ENCODE measurements at places on chromosomes 2 and 18.

- peak; percentile 61 for DNase-seq
These were observed 159.4 kb downstream of the PIK3C3 start for GRCh38 chr18:42114310-42114943.

- DNase-seq: peak; percentile 54
These were observed 3.9 kb upstream of the RPL31 start for GRCh38 chr2:100998235-100998573.

DNA sequence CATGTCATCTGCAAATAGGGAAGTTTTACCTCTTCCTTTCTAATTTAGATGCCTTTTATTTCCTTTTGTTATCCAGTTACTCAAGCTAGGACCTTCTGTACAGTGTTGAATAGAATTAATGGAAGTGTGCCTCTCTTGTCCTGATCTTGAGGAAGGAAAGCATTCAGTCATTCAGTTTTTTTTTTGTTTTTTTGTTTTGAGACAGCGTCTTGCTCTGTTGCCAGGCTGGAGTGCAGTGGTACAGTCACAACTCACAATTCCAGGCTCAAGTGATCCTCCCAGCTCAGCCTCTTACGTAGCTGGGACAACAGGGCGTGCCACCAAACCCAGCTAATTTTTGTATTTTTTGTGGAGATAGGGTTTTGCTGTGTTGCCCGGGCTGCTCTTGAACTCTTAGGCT lies 203.9 kb upstream of the ALPP start:
- DNase-seq: no peak

DNA sequence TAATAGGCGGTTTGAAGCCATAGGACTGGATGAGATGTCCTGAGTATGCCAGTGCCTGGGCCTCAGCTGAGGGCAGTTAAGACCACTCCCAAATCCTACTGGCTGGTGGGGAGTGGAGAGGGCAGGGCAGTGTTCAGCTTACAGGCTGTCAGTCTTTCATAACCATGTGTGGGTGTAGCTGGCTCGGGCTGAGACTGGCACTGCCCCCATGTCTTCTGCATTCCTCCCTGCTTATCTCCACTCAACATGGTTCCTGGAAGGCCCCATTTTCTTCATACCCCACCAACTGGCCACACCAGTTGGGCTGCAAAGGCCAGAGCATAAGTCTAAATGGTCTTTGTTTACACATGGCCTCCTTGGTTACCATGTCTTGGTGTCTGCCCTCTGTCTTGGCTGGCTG lies 17.2 kb upstream of the IL37 start:
- no peak for DNase-seq

- no peak for DNase-seq
These were observed 43.9 kb upstream of the SGPP2 start for GRCh38 chr2:222380456-222380855.

DNA sequence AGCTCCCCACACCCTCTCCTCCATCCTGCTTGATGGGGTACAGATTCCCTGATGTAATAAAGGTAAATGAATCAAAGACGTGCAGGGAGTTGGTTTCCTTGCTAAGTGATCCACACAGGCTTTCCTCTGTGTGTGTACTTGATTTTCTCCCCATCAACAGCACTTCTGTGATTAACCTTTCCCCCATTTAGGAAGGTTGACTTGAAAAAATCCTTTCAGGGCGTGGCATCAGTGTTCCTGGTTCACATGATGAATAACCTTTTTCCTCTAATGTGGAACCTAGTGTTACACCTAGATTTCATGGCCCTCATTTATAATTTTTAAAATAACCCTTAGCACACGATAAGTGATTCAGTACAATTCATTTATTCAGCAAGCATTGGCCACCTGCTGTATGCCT lies 115.0 kb downstream of the ICA1L start:
- no peak for DNase-seq

DNA sequence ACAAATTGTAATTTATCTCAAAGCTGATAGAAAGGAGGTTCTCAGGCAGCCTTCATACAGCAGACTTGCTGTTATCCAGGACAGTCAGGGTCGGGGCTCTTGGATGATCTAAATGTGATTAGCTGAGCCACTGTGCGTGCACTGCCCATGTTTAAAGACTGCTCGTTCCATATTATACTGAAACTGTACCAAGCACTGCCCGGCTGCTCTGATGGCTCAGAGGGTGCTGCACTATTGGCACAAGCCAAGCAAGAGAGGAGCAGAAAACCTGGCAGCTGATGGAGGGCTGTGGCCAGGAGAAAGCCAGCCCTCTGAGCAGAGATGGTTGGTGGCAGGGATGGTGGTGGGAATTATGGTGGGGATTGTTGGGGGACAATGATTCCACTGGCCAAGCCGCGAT lies 63.4 kb downstream of the COL6A3 start:
- DNase-seq: no peak

DNA sequence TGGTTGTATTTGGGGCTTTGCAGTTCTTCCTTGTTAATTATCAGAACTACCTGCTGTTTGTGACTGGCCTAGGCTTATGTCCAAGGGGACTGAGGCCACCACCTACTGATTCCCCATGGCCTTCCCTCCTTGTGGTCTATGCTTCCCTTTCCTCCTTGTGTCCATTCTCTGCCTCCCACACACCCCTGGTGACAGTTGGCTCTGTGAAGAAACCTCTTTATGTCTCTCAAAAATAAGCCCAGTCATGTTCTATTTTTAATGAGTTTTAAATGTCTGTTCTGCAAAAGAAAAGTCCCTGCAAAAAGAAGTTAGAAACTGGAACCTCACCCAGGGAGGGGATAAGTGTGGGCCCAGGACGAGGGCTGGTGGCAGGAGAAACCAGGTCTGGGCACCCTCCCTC lies 105.0 kb downstream of the SMC6 start:
- DNase-seq: no peak

GRCh38 chr18:55513161-55513560 lies 74.8 kb downstream of the TCF4 start:
- no peak for DNase-seq

GRCh38 chr2:16135913-16136310 lies 195.6 kb downstream of the MYCN start:
- DNase-seq: no peak

GRCh38 chr2:192749611-192750200 lies 555.0 kb upstream of the TMEFF2 start:
- DNase-seq: no peak

DNA sequence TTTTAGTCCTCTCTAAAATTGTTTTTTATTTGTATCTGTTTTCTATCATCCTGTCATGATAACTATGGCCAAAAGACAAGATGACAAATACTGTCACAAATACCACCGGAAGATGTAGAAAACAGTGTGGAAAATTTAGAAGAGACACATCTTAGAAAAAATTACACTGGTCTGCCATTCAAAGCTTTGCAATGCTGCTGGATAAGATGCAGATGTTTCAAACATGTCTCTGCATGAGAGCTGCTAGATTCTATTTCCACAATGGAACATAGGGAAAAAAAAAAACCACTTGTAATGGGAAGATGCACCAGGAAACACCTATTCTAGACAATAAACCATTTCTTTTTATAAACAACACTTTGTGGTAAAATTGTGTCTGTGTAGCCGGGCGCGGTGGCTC lies 5.8 kb upstream of the TAF1B start:
- DNase-seq: no peak

GRCh38 chr2:226308986-226309385 lies 490.6 kb downstream of the IRS1 start:
- DNase-seq: peak; percentile 61

GRCh38 chr2:156329031-156329926 lies 3.2 kb downstream of the NR4A2 start:
- no peak for DNase-seq

DNA sequence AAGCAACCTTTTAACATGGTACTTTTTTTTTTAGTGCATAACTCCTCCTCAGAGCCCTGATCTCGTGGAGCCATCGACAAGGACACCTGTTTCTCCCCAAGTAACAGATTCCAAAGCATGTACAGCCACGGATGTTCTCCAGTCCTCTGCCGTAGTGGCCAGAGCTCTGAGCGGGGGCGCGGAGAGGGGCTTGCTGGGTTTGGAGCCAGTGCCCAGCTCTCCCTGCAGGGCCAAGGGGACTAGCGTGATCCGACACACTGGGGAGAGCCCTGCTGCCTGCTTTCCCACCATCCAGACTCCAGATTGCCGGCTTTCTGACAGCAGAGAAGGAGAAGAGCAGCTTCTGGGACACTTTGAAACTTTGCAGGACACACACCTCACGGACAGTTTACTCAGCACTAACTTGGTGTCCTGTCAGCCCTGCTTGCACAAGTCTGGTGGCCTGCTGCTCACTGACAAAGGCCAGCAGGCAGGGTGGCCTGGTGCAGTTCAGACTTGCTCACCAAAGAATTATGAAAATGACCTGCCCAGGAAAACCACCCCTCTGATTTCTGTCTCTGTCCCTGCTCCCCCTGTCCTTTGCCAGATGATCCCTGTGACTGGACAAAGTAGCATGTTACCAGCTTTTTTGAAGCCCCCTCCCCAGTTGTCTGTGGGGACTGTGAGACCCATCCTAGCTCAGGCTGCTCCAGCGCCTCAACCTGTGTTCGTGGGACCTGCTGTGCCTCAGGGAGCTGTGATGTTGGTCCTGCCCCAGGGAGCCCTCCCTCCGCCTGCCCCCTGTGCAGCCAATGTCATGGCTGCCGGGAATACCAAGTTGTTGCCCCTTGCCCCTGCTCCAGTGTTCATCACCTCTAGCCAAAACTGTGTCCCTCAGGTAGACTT lies 4.5 kb downstream of the KLF11 start:
- DNase-seq: no peak

GRCh38 chr2:218249691-218250090 lies 11.1 kb upstream of the GPBAR1 start:
- DNase-seq: no peak

DNA sequence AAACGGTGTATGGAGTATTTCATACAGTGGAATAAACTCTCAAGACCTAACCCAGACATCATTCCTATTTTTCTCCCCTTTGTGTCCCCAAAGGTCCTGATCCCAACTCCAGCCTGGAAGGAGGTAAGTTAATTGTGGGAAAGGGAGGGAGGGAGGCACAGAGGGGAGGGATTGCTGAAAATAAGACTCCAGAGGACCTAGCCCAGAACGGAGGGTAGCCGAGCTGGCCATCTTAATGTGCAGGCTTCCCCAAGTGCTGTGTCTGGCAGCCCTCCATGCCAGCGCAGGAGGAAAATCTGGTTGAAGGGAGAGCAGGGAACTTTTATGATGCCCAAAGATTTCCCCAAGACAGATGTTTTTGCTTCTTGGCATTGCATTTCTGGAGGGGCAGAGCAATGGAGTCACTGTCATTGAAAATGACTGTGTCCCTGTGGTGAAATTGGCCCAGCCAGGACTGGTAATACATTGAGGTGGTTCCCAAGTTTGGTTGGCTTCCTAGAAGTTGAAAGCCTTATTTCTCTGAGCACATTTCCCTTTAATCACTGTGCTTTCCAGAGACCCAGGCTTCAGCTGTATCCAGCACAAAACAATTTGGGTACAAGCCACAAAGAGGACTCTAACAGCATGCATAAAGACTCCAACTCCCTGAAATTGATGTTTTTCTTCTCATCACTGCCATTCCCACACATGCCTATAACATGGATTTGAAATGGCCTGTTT lies 202.7 kb downstream of the AGPS start:
- DNase-seq: no peak

DNA sequence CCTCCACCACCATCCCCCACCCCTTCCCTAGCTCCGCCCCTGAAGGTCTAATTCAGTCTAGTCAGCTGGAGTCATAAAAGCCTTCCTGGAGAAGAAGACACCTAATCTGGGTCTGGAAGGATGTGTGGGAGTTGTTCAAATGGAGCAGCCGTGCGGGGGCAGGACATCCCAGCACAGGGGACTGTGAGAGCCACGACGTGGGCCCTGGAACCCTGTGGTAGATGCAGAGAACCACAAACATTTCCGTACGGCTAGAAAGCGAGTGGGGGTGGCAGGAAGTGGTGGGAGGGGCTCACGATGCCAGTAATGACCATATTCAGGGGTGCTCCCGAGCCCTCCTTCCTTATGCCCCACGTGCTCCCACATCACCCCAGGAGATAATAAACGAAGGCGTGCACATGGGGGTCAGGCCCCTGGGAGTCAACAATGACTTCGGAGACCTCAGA lies 20.9 kb upstream of the COL6A3 start:
- peak; percentile 93 for DNase-seq

DNA sequence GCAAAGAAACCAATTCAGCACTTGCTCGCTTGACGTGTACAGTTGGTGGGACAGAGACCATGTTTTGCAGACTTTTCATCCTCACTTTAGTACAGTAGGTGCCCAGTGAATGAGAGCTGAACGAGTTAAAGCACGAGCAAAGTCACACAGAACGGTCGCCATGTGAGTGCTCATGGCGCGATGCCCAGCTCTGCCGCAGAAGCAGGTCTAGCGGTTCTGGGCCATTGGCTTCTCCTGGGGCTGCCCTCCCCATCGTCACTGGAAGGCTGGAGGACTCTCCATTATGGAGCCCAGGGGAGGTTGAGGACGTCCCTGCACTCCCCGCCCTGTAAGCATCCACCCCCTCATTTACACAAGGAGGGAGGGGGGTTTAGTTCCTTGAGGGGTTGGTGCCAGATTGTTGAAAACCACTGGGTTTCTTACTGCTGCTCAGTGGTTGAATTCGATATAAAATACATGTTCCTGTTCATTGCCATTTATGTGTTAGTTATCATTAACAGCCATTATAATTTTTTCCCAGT lies 24.9 kb downstream of the PTGR3 start:
- DNase-seq: no peak

DNA sequence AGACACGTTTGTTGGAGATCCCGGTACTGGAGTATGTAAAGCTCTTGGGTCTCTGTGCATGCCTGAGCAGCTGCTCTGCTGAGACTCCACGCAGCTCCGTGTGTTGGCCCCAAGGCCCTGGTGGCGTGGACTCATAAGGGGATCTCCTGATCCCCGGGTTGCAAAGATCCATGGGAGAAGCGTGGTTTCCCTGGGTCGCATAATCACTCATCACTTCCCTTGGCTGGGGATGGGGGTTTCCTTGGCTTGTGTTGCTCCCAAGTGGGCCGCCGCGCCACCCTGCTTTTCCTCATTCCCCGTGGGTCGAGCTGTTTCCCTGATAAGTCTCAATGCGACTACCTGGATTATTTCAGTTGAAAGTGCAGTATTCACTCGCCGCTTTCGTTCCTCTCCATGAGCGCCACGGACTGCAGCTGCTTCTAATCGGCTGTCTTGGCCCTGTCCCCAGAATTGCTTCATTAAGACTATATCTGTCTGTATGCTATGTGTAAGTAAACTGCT lies 76.0 kb downstream of the EPC2 start:
- peak; percentile 76 for DNase-seq

- DNase-seq: no peak
These were observed 89.4 kb upstream of the EML6 start for GRCh38 chr2:54634021-54634420.

GRCh38 chr2:69017080-69017479 lies 4.1 kb downstream of the ANTXR1 start:
- DNase-seq: peak; percentile 57

- DNase-seq: no peak
These were observed 3.2 kb downstream of the TANK start for GRCh38 chr2:161163440-161163839.

Measured in fibroblast of lung (primary cell).